ENCODE measurements at places on chromosomes 5 and 9. TPM values are rescaled to one million over a fixed set of nuclear protein-coding genes. Genes with fewer than 3 reads are reported as not detected.

Gene CYFIP2
- total RNA-seq, result 59.4 TPM

Gene F2RL2
- 0.29 TPM for total RNA-seq

Gene AKNA
- 14.0 TPM for total RNA-seq

Gene TXNDC8
- total RNA-seq, result not detected

Gene GARNL3
- total RNA-seq, result 11.1 TPM

Gene ANKRD31
- total RNA-seq, result 0.45 TPM

Gene ANKDD1B
- total RNA-seq, result 0.93 TPM

Gene CCL28
- total RNA-seq, result not detected

Gene PRRT1B
- total RNA-seq, result 5.6 TPM

Gene CFAP157
- 8.0 TPM for total RNA-seq

- DNase-seq, result no peak
Observed at GRCh38 chr9:123867034-123867433, 62.9 kb downstream of the DENND1A start.

DNA sequence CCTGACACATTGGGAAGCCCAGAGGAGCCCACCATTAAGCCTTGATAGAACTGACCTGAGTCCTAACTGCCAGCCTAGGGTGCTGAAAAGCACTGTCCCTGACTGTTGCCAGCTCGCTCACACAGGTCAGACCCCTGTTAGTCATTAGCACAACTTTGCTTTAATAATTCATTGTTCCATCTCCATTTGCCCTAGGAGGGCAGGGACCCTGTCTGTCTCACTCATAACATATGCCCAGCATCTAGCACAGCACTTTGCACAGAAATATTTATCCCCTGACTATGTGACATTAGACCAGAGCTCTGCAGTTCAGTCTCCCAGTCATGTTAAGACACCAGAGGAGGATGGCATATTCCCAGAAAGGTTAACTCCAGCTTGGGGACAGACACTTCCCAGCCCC lies 61.8 kb upstream of the STXBP1 start:
- no peak for DNase-seq

GRCh38 chr5:10452768-10453331 lies 11.2 kb downstream of the ROPN1L start:
- no peak for DNase-seq

DNA sequence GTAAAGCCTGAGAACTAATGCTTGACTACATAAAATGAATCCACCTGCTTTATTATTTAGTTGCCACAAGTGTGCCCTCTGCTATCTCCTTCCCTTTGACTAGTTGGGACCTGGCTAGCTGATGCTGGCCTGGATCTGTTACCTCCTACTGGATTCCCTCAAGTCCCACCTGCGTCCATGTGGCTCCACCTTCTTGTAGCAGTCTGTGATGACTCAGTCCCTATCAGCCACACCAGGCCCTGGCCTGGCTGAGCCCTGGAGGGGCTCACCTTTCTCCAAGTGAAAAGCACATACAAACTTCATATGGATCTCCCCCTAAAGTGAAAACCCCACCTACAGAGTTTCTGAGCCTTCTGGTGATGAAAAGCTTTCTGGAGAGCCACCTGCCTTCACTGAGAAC lies 611.4 kb downstream of the SEMA5A start:
- no peak for DNase-seq

DNA sequence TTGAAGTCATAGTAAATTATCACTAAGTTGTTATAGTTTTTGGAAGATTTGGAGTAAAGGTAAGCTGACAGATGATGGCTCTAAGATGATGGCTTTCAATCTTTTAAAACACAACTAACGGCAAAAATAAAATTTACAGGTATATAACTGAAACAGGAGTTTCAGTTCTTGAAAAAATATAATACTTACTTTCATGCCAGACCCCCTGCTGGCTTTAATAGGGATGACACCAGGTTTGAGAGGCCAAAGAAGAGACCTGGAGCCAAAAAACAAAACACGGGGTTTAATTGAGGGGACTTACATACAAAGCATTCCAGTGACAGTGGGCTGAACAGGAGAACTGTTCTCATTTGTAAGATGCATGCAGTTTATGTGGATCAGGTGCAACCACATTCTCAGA lies 301.7 kb upstream of the PCSK5 start:
- DNase-seq, result no peak

DNA sequence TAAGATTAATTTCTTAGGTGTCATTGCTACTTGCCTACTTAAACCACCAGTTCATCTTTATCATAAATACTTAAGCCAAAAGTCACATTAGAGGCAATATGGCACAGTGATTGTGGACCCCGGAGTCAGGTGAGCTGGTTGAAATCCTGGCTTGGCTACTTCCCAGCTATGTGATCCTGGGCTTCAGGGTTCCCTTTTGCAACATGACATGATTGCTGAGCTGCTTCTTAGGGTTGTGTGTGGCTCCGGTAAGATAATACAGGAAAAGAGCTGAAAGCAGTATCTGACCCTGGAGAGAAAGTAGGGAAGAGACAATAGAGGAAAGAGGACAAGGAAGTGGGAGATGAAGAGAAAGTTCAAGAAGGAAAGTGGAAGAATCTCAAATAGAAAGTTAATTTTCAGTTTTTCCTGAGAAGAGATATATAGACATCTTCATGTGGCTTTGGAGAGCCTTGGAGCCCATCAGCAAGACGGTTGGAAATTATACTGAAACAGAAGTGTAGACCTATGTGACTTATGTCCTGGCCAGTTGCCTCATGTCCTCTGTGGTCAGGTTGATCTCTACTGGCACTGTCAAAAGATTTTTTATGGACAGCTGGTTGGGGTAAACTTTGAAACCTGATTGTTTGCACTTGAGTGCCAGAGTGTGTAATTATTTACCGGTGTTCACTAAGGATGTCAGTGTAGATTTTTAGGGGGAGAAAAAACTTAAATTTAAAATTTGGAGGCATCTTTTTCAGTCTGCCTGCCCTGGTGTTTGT lies 93.2 kb downstream of the GHR start:
- DNase-seq, result no peak

GRCh38 chr5:17666726-17667235 lies 32.5 kb downstream of the TAF11L14 start:
- DNase-seq, result no peak

DNA sequence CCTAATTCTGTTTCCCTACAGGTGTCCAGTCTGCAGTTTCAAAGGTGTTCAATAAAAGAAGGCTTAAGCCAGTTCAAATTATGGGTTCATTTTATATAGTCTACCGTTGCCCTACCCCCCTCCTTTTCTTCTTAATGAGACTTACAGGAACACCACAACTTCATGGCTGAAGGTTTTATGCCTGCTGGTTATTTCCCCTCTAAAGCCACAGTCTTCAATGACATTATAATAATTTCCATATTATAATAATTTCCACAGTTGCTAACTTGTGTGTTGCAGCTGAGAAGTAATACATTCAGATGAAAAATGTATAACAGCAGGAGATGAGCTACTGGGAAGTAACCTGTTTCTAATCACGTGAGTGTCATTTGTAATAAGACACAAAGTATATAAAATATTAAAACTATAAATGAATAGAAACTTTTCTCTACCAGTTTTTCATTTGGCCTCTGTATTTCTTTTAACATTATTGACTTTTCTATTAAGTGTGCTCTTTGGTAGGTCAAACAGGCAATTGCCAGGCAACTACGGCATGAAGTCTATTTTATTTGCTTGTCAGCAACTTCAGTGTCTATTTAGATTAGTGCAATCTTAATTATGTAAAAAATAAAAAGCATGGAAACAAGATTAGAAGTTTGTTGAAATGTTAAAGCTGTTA lies 120.5 kb upstream of the HMHB1 start:
- DNase-seq, result no peak

DNA sequence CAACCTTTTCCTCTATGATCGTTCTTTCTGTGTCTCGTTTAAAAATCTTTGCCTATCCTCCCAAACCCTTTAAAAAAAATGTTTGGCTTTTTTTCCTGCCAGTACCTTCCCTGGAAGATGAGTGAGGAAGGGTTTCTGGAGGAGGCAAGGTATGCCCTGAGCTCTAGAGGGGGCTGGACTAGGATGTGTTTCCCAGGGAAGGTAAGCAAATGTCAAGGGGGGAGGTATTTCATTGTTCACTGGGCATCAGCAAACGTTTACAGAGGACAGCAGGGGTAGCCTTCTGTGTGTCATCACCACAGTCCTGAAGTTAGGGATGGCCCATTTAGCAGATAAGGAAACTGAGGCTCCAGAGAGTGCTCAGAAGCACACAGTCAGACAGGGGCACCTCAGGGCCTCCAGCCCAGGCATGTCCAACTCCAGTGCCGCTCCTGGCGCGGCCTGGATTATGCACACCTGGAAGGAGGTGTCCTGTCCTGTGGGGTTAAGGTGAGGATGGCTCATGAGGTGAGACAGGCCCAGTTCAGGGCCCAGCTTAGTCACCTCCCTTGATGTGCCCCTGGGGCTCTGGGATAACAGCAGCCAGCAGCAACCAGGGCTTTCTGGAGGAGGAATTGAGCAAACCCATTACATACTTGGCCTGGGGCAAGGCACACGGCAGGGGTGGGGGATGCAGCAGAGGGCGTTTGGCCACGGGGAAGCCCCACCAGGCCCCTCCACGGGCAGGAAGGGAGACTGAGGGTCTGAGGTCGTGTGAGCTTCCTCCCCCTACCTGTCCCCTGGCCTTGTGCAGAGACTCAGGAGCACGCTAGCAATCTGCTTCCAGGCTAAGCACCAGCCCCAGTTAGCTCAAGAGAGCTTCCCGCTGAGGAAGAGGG lies 100.3 kb upstream of the LMX1B start:
- DNase-seq, result no peak

DNA sequence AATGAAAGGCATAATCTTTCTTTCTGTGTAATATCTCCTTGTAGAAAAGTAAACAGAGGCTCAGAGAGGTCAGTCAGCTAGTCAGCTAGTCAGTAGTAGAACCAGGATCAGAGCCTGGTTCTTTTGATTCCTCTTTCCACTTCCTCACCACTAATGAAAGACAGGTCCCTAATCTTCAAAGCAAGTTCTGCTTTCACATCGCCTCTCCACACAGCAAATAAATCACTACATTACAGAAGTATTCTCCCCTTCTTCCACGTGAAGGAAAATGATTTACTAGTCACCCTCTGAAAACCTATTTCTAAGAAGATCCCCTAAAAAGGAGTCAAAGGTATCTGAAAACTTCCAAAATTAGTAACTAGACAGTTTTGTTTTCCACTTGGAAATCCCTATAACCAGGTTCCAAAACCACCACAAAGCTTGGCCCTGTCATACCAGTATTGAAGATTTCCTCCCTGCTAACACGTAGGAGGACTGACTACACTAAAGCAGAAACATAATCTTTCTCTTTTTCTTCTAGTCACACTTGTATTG lies 140.5 kb upstream of the TARS1 start:
- DNase-seq, result no peak

DNA sequence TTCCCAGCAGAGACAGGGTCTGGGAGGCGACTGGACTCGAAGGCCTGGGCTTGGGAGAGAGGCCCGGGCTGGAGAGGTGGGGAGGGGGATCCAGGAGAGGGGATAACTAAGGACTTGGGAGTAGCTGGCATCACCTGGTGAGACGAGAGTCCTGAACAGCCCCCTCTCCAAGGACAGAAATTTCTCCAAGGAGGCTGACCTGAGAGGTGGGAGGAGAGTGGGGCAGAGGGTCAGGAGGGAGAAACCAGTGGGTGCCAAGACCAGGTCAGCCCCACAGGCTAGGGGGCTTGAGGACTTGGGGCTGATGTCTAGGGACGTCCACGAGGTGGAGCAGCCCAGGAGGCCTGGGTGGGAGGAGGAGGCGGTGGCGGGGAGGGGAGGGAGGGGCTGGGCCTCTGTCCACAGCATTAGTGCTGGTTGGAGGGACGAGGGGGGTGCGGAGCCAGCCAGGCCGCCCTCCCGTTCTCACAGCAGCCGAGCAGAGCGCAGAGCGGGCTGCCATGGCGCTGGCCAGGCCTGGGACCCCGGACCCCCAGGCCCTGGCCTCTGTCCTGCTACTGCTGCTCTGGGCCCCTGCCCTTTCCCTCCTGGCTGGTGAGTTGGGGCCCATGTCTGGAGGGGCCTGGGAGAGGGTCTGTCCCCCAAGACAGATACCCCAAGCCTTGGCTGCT lies at the start of gene CRB2:
TSS of gene CRB2 (plus strand) at position 437 of the 671 bp plus-strand sequence. CDS start at position 501, 64 bp downstream.
- DNase-seq, result no peak

GRCh38 chr9:135247227-135247930 lies 159.9 kb downstream of the OLFM1 start:
- no peak for DNase-seq

DNA sequence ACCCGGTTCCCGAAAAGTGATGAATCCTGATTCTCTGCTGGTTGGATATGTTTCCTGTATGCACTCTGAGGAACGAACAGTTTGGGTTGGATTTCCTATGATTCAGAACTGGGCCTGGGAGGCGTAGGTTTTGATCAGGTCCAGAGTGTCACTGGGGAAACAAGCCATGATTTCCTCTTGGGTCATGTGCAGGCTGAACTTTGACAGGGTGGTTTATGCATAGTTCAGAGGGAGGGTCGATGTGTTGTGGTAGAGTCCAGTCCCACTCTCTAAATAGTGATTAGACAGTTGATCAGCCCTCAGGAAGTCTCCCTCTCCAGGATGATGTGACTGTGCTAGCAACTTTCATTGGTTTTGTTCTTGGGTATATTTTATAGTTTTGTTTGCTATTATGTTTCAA lies 17.4 kb downstream of the ATG10 start:
- DNase-seq, result no peak

- DNase-seq, result no peak
Observed at GRCh38 chr9:123685489-123686083, 244.3 kb downstream of the DENND1A start.

DNA sequence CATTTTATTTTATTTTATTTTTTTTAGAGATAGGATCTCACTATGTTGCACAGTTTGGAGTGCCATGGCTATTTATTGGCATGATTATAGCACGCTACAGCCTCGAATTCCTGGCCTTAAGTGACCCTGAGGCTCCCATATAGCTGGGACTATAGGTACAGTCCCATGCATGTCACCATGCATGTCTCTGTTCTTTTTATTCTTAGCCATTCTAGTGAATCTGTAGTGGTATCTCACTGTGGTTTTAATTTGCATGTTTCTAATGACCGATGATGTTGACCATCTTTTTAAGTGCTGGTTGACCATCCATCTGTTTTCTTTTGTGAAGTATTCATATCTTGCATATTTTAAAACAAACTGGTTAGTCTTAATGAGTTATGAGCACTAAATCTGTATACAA lies 76.1 kb downstream of the SLC44A1 start:
- no peak for DNase-seq

GRCh38 chr9:2018764-2019558 lies 3.8 kb downstream of the SMARCA2 start:
- no peak for DNase-seq

DNA sequence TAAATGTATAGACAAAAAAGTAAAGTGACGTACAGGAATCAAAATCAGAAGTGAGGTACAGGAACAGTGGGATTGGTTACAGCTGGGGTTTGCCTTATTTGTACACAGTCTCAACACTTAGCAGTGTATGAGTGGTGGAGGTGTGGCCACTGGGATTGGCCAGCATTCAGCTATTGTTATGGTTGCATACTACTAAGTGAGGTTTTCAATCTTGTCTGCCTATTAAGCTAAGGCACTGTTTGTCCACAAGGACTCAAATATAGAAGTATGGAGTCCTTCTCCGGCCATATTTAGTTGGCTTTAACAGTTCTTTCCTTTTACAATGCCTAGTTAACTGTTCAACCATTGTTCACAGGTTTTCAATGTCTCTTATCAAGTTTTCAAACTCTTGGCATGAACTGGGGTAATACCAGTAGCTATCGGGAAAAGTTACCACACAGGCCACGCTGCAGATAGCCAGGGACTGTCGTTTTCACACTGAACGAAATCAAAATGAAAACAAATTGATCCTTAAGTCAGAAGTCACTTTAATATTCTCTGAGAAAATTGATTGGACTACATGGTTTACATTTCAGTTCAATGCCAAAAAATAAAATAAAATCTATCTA lies 176.0 kb upstream of the FREM1 start:
- no peak for DNase-seq

Measured in type B pancreatic cell (in vitro differentiated cells).